Activated CD4-positive, CD25-positive, alpha-beta regulatory T cell treated with anti-CD3 and anti-CD28 coated beads, Interleukin-2, amount 50 U/mL, for 16 hours (primary cell): ENCODE measurements at places on chromosomes 12 and 14.

- DNase-seq, result no peak
These were observed 20.2 kb upstream of the SERPINA1 start for GRCh38 chr14:94408546-94409095.

- DNase-seq, result no peak
These were observed 72.4 kb upstream of the USP44 start for GRCh38 chr12:95623554-95624170.

GRCh38 chr14:95226801-95227200 is 69.5 kb upstream of the DICER1 start:
- no peak for DNase-seq

DNA sequence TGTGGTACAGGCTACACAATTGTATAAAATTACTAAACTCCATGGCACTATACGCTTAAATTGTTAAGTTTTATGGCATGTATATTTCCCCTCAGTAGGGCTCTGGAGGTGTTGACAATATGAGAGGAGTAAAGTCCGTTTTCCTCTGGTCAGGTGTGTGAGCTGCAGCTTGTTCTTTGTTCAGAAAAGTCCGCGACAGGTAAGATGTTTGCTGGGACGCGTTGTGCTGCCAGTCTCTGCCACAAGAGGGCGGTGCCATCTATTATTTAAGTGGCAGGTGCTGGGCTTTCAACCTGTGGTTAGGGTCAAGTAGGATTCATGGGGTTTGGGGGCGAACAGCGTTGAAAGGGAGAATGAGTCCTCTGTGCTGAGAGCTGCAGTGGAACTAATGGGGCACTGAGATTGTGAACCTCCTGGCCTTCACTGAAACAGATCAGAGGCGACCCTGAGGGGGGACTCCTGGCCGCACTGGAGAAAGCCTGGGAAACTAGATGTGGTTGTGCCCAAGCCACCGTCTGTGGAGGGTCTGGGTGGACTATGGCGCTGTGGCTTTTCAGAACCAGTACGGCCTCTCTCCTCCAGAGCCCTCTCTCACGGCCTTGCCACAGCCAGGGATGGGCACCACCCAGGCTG is 179.0 kb downstream of the SLC15A4 start:
- DNase-seq, result peak; percentile 1

GRCh38 chr12:1656902-1657301 is 27.9 kb downstream of the WNT5B start:
- DNase-seq, result no peak

- DNase-seq, result peak; percentile 10
These were observed 30.4 kb downstream of the RAP1B start for GRCh38 chr12:68641138-68641537.

DNA sequence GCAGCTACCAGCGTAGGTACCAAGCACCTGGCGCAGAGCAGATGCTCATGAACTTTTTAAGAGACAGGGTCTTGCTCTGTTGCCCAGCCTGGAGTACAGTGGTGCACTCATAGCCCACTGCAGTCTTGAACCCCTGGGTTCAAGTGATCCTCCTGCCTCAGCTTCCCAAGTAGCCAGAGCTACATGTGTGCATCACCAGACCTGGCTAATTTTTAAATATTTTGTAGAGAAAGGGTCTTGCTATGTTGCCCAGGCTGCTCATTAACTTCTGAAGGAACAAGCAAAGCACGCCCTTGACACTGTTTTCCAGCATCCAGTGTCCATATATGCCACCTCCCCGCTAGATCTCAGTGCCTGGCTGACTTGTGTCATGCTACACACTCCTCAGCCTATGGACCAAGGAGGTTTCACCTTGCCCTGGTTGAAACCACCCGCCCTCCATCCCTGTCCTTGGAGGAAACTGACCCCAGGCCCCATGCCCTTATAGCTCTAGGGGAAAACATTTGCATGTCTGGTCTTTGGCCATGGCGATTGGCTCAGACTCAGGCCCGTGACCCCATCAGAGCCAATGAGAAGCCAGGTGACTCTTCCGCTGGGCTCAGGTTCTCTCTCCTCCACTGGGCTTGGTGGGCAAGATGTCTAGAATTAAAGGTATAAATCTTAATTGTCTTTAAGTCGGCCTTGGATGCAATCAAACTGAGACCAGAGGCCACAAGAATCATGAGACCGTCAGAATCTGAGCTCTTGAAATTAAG is 26.3 kb downstream of the TESC start:
- no peak for DNase-seq

GRCh38 chr12:98402091-98402490 is 113.3 kb upstream of the TMPO start:
- no peak for DNase-seq

GRCh38 chr12:50618864-50619609 is 114.3 kb downstream of the DIP2B start:
- no peak for DNase-seq

DNA sequence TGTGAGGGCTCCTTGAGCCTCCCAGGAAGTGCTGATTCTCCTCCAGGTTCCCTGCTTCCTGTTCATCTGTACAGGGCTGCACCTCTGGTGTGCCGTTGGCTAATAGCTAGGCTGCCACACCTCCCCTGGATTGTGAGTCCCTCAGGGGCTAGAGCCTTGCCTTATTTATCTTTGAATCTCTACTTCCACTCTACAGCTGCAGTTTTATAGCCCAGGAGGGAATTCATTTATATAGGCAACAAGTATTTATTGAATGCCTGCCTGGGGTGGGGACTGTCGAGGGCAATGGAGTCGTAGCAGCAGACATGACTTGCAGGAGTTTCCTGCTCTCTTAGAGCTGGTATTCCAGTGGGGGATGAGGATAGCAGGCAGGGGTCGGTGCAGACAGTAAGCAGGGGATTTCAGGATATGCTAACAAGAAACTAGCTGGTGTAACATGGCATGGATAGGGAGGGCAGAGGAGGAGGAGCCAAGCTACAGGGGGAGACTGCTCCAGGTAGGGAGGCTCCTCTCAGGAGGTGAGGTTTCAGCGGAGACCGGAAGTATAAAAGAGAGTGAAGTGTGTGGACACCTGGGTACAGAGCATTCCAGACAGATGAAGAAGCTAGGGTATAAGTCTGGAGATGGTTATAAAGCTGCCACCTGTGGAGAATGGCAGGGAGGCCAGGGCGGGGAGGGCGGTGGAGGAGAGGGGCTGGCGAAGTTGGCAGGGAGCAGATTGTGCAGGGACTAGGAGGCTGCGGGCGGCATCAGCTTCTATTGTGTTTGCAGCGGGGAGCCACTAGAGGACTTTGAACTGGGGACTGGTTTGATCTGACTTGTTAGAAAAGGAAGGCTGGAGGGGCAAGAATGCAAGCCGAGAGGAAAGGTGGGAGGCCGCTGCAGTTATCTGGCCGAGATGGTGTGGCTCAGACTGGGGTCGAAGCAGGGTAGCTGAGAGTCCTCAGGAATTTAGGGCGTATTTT is 17.2 kb downstream of the USP30 start:
- no peak for DNase-seq

DNA sequence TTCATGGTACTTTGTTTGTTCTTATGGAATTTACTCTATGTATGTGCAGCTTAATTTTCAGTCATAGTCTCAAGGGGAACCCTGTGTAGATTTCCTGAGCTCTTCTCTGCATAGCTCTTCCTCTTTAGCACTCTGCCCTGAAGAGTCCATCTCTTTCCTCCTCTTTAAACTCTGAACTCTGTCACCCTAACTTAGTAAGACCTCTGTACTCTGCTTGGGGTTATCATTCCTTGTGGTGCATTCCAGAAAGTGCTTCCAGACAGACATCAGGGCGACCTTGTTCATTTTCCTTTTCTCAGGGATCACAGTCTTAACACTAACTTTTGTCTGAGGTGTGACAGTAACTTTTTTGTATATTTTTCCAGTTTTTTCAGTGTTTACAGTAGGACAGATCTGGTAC is 179.3 kb downstream of the RAD51B start:
- DNase-seq, result no peak

DNA sequence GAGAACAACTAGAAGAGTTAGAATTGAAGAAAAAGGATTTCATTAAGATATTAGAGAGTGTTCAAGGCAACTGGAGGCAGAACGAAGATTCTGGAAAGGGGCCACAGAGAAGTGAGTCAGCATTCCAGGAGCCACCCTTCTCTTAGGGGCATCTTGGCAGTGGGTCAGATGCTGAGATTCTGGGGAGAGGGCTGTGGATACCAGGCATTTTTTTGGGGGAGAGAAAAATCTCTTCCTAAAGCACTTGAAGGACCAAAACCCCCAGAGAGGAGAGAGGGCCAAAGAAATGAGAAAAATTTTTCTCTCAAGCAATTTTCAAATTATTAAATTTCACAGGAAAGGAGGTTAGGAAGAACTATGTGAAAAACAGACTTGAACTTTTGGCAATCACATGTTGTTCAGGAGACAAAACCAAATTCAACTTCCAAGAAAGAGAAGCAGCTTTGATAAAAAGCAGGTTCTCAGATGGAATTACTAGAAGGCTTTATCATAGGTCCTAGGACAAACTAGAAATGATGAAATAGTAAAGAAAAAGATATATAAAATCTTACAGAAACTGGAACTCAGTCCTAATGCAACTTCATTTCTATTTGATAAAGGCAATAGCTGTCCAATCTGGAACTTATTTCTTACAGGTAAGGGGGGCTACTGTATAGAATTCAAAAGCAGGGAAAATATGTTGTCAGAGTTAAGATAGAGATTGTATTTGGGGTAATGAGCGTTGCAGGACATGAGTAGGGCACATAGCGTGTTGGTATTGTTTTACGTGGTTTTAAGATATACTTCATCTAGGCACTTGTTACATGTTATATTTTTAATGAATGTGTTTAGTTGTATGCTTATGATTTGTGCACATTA is 1.1 kb upstream of the CLEC2D start:
- no peak for DNase-seq

- DNase-seq, result no peak
These were observed 115.0 kb upstream of the SRRM4 start for GRCh38 chr12:118866346-118866745.

GRCh38 chr12:127685931-127686330 is 581.0 kb upstream of the TMEM132C start:
- DNase-seq, result no peak

DNA sequence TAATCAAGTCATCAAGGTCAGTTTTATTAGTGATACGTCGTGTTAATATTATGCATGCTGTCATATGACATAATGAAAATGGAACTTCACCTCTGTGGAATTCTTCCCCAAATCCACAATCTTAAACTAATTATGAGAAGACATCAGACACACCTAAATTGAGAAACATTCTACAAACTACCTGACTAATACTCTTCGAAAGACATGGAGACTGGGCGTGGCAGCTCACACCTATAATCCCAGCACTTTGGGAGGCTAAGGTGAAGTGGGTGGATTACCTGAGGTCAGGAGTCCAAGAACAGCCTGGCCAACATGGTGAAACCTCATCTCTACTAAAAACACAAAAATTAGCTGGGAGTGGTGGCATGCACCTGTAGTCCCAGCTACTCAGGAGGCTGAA is 33.3 kb upstream of the KRAS start:
- DNase-seq, result no peak

- no peak for DNase-seq
These were observed 981.4 kb downstream of the FSCB start for GRCh38 chr14:43525658-43526057.

DNA sequence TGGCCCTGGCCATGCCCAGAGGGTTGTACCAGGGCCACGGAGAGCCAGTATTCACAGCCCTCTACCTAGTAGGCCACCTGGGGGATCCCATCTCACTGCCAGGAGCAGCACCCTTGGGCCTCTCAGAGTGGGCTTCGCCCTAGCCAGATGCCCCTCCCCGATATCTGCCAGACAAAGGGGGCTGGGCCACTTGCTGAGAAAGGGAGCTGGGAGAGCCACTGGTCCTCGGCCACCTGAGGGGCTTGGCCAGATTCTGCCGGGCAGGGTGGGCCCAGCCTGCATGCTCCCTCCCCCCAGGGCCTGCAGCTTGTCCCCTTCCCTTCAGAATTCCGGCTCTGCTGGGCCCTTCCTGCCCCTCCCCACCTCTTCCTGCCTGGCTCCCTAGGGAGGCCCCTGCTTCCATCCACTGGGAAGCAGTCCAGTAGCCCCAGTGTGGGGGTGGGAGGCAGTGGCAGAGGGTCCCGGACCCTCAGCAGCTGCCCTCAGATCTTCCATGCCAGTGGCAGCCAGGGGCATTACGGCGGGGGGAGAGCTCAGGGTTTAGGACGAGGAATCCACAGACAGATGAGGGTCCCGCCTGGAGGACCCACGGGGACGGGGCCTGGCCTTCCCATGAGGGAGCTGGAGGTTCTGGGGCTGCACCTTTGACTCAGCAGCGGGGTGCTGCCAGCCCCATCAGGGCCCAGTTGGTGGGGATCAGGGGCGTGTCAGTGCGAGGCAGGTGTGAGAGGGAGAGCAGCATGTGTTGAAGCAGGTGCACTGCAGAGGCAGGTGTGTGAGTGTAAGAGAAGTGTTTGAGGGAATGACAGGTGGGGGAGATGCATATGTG is 2.4 kb downstream of the CRIP2 start:
- no peak for DNase-seq

DNA sequence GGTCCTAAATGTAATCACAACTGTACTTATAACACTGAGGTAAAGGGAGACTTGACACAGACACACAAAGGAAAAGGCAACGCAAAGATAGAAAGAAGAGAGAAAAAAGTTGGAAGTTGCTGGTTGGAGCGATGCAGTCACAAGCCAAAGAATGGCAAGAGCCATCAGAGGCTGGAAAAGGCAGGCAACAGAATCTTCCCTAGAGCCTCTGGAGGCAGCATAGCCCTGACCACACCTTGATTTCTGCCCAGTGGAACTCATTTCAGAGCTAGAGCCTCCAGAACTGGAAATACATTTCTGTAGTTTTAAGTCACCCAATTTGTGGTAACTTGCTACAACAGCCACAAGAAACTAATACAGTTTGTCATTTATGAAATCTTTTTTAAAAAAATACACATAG is 89.2 kb downstream of the PUS7L start:
- no peak for DNase-seq

- DNase-seq, result no peak
These were observed 3.4 kb downstream of the SSH1 start for GRCh38 chr12:108853981-108854446.

DNA sequence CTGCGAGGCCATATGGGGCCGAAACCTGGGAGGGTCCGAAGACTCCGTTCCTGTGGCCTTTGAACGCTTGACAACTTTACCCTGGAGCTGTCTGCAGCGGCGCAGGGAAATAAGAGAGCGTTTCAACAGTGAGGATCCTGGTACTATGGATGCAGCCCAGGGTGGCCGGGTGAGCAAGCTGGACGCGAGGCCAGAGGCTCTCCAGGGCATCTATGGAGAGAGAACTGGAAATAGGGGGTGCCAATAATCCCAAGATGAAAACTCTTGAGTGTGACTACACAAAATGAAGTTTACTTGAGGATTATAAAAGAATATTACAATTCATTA is 1.1 kb upstream of the ABCC9 start:
- DNase-seq, result no peak

DNA sequence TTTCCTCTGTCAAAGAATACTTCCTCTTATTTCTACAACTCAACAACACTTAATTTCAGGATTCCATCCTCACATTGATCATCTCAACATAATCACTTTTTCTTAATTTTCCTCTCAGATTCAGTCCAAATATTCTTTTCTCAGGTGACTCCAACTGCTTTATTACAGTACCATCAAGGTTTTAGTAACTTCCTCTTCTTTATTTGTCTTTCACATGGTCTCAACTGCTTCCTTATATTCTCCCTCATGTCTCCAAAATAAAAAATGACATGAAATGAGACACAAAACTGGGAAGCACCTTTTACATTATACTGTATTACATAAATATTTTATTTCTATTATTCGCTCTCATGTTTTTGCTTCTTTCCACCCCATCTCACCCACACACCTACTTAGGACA is 55.5 kb downstream of the PPP2R5E start:
- no peak for DNase-seq

- DNase-seq, result no peak
These were observed 399.4 kb downstream of the TMEM121 start for GRCh38 chr14:105925615-105926372.
